ENCODE measurements at places on chromosomes 7 and 10. TPM values are rescaled to one million over a fixed set of nuclear protein-coding genes. Genes with fewer than 3 reads are reported as not detected.

BMPER gene
- total RNA-seq: not detected

GRCh38 chr7:45021604-45022296, 21.7 kb downstream of the CCM2 start:
- no peak for DNase-seq
- H3K27ac ChIP-seq: peak overlapping the region; percentile 74
- no peak overlapping the region for H3K4me3 ChIP-seq
- peaks cover 41% of the 10 kb centered on the region for H3K36me3 ChIP-seq
- H3K4me1 ChIP-seq: peaks cover 57% of the 10 kb centered on the region
- H3K27me3 ChIP-seq: no peaks in the 10 kb centered on the region

- H3K27me3 ChIP-seq: no peaks in the 10 kb centered on the region
- no peaks in the 10 kb centered on the region for H3K36me3 ChIP-seq
- H3K27ac ChIP-seq: no peak overlapping the region
- H3K4me3 ChIP-seq: no peak overlapping the region
- no peak for DNase-seq
These were observed 8.0 kb downstream of the CLDN3 start for GRCh38 chr7:73761854-73762658.

LCOR gene
- total RNA-seq: 31.1 TPM

DNA sequence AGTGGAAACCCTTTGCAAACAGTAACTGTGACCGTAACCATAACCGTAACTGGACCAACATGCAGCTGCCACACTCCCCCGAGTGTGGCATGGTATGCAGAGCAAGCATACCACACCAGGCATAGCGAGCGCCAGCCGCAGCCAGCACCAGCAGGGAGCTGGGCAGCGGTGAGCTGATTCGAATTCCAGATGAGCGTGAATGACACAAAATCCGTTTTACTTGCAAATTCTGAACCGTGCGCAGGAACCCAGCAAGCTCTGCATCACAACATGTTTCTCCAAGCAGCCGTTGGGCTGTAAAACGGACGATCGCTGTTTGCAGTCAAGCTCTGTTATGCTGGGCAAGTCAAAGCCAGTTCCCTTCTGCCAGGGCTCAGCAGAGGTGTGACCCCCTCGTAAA, 111.1 kb downstream of the OAT start:
- H3K36me3 ChIP-seq: no peaks in the 10 kb centered on the region
- H3K4me1 ChIP-seq: no peaks in the 10 kb centered on the region
- no peak for DNase-seq
- peaks cover 2% of the 10 kb centered on the region for H3K27me3 ChIP-seq

DNA sequence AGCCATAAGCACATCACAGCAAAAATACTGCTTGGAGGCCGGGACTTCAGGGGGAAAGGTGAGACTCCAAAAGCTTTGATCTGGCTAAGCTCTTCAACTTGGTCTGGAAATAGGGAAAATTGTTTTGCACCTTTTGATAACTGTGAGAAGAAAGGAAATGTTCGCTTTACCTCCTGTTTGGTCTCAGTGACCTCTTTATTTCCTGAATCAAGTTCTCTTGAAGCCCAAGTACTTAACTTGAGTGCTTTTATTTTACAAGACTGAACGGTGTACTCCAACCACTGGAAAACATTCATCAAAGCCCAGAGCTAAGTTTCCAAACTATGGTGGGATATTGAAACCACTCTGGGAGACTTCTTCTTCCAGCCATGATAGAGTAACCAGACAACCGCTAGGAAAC, 5.3 kb downstream of the C10orf90 start:
- H3K27me3 ChIP-seq: no peaks in the 10 kb centered on the region
- no peaks in the 10 kb centered on the region for H3K4me1 ChIP-seq
- H3K27ac ChIP-seq: no peak overlapping the region
- H3K36me3 ChIP-seq: no peaks in the 10 kb centered on the region
- no peak for DNase-seq

- DNase-seq: no peak
- H3K4me3 ChIP-seq: no peak overlapping the region
- H3K27me3 ChIP-seq: no peaks in the 10 kb centered on the region
- no peaks in the 10 kb centered on the region for H3K36me3 ChIP-seq
- no peaks in the 10 kb centered on the region for H3K4me1 ChIP-seq
These were observed 216.7 kb downstream of the FOXP2 start for GRCh38 chr7:114631249-114631822.

- no peak overlapping the region for H3K4me3 ChIP-seq
- H3K36me3 ChIP-seq: peaks cover 4% of the 10 kb centered on the region
- peaks cover 2% of the 10 kb centered on the region for H3K27me3 ChIP-seq
These were observed 76.3 kb upstream of the MKLN1 start for GRCh38 chr7:131251371-131251770.

ADO gene
- 19.7 TPM for total RNA-seq

KCP gene
- total RNA-seq: 0.12 TPM

GRCh38 chr7:25789701-25790640, 362.0 kb upstream of the NFE2L3 start:
- H3K27me3 ChIP-seq: peaks cover 4% of the 10 kb centered on the region
- no peak overlapping the region for H3K27ac ChIP-seq
- no peaks in the 10 kb centered on the region for H3K36me3 ChIP-seq
- no peak overlapping the region for H3K4me3 ChIP-seq
- DNase-seq: no peak

CRPPA gene
- 0.58 TPM for total RNA-seq

GRCh38 chr7:76424413-76425111, at the start of gene ZP3:
Gene ZP3, plus strand, starts transcription at chr7:76424950. Its CDS starts 15 bp downstream, at chr7:76424965.
- peaks cover 15% of the 10 kb centered on the region for H3K27me3 ChIP-seq
- H3K4me1 ChIP-seq: peaks cover 16% of the 10 kb centered on the region
- H3K36me3 ChIP-seq: no peaks in the 10 kb centered on the region
- H3K4me3 ChIP-seq: no peak within 1 kb of the TSS
- peak; percentile 26 for DNase-seq
- peak within 1 kb of the TSS; percentile 73 for H3K27ac ChIP-seq

DNA sequence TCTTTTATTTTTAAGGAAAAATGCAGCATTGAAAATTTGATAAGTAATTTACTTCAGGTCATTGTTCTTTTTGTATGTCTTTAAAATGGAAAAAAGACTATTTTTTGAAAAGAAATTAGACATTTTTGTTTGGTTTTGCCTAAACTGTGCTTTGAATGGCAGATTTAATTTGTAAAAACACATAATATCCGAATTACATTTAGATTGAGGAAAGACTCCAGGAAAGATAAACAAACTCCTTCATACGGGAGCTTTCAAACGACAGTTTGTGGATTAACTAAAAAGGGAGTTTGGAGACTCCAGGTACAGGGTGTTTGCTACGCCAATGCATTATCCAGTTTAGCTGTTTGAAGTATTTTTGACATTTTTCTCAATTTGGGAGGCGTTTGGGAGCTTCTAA, 36.1 kb downstream of the CPED1 start:
- DNase-seq: no peak
- H3K27ac ChIP-seq: no peak overlapping the region
- peaks cover 9% of the 10 kb centered on the region for H3K27me3 ChIP-seq
- H3K4me1 ChIP-seq: peaks cover 2% of the 10 kb centered on the region
